Tracheal epithelial cell (primary cell): ENCODE measurements at places on chromosomes 16 and 17. TPM values are rescaled to one million over a fixed set of nuclear protein-coding genes. Genes with fewer than 3 reads are reported as not detected.

KDM6B gene
- total RNA-seq, result 3.4 and 6.3 TPM in 2 replicates

DPEP2 gene
- under 0.01 TPM in 1 of 2 replicates, not detected in the other for total RNA-seq

DPEP3 gene
- not detected in 2 replicates for total RNA-seq

GP1BA gene
- total RNA-seq, result not detected in 2 replicates

KRTAP4-3 gene
- not detected in 2 replicates for total RNA-seq

FOXO3B gene
- total RNA-seq, result 1.7 and 3.4 TPM in 2 replicates

GRB7 gene
- total RNA-seq, result 8.3 and 19.0 TPM in 2 replicates

HBA2 gene
- total RNA-seq, result not detected in 2 replicates

CIAO3 gene
- total RNA-seq, result 37.1 and 46.3 TPM in 2 replicates

HNF1B gene
- 2.9 TPM in 1 of 2 replicates, not detected in the other for total RNA-seq

ENO3 gene
- 1.5 and 3.9 TPM in 2 replicates for total RNA-seq

HSF4 gene
- total RNA-seq, result 3.1 and 6.2 TPM in 2 replicates

GPR142 gene
- total RNA-seq, result not detected in 2 replicates

FAM171A2 gene
- 1.5 and 3.6 TPM in 2 replicates for total RNA-seq

CNGB1 gene
- 1.3 and 1.4 TPM in 2 replicates for total RNA-seq

STH gene
- total RNA-seq, result not detected in 2 replicates

RARA gene
- 3.0 and 3.6 TPM in 2 replicates for total RNA-seq

ABCC11 gene
- total RNA-seq, result 0.43 TPM in 1 of 2 replicates, not detected in the other

CFAP119 gene
- total RNA-seq, result 1.4 TPM in 1 of 2 replicates, not detected in the other

MSLN gene
- 9.0 and 15.4 TPM in 2 replicates for total RNA-seq

CCL13 gene
- total RNA-seq, result not detected in 2 replicates

NACA2 gene
- total RNA-seq, result not detected in 2 replicates

NCBP3 gene
- 8.5 and 12.5 TPM in 2 replicates for total RNA-seq

GPR139 gene
- not detected in 2 replicates for total RNA-seq

RPH3AL gene
- 6.5 and 9.6 TPM in 2 replicates for total RNA-seq

TMEM204 gene
- total RNA-seq, result under 0.01 and 0.72 TPM in 2 replicates

SLC16A13 gene
- 0.48 and 0.85 TPM in 2 replicates for total RNA-seq

MTSS2 gene
- total RNA-seq, result 18.6 and 20.5 TPM in 2 replicates

NOS2 gene
- total RNA-seq, result 0.21 TPM in 1 of 2 replicates, not detected in the other

DNAI2 gene
- total RNA-seq, result not detected in 2 replicates

CDH11 gene
- total RNA-seq, result 27.7 and 70.6 TPM in 2 replicates

CSH1 gene
- total RNA-seq, result not detected in 2 replicates

VASN gene
- 7.5 and 15.4 TPM in 2 replicates for total RNA-seq

TSPOAP1 gene
- 0.48 and 1.3 TPM in 2 replicates for total RNA-seq

ZPBP2 gene
- total RNA-seq, result not detected in 2 replicates

C16orf78 gene
- total RNA-seq, result not detected in 2 replicates

PLCG2 gene
- total RNA-seq, result 1.9 and 2.1 TPM in 2 replicates

SPNS3 gene
- total RNA-seq, result 0.72 TPM in 1 of 2 replicates, not detected in the other

AURKB gene
- 2.3 and 3.1 TPM in 2 replicates for total RNA-seq

MT1G gene
- total RNA-seq, result 4.1 TPM in 1 of 2 replicates, not detected in the other

TBX6 gene
- total RNA-seq, result 0.48 and 1.1 TPM in 2 replicates

AGRP gene
- total RNA-seq, result not detected in 2 replicates

PABPN1L gene
- total RNA-seq, result not detected in 2 replicates

RND2 gene
- total RNA-seq, result 0.24 TPM in 1 of 2 replicates, not detected in the other

MT1M gene
- total RNA-seq, result 0.43 and 12.5 TPM in 2 replicates

NECAB2 gene
- total RNA-seq, result not detected in 2 replicates

UMOD gene
- not detected in 2 replicates for total RNA-seq

VMP1 gene
- total RNA-seq, result 85.3 and 139 TPM in 2 replicates

KRTAP9-6 gene
- total RNA-seq, result not detected in 2 replicates

TRPV3 gene
- 0.21 and 9.9 TPM in 2 replicates for total RNA-seq

BAIAP3 gene
- 0.24 and 0.85 TPM in 2 replicates for total RNA-seq

ABAT gene
- total RNA-seq, result 2.2 and 3.0 TPM in 2 replicates

RAC3 gene
- total RNA-seq, result 14.3 and 40.7 TPM in 2 replicates

CCL11 gene
- not detected in 2 replicates for total RNA-seq

KRTAP2-2 gene
- total RNA-seq, result not detected in 2 replicates

ASIC2 gene
- total RNA-seq, result 0.43 TPM in 1 of 2 replicates, not detected in the other

TPSD1 gene
- not detected in 2 replicates for total RNA-seq

TAC4 gene
- total RNA-seq, result not detected in 2 replicates
